NCI-H1417 (cell line): ENCODE measurements at places on chromosomes 11 and 22.

DNA sequence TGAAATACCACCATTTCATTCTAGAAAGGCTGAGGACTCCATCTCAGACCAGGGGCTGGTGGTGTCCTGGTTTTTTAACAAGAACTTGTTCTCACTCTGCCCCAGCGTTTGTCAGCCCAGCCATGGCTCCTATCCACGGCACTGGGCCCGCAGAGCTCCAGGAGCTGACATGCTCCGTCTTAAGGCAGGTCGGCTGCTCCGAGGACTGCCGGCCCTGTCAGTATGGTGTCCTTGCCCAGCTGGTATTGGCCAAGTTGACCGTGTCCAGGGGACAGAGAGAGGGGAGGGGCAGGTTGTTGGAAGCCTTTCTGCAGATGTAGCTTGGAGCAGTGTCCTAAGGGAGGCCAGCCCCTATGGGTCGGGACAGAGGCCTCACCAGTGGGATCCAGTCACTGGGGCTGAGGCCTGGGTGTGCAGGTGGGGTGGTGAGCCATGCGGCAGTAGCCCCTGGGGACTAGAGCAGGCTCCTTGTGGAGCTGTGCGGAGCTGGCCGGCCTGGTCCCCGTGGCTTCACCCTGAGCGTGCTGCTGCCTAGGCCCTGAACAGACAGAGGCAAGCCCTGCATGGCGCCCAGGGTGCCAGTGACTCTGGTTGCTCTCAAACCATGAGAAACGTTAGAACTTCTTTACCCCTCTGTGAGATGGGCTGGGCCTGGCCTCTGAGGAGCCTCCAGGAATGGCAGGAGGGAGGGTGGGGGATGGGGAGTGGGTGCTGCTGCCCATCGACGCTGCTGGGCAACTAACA, 39.9 kb upstream of the KCNQ1OT1 start:
- no peak for DNase-seq

- no peak for DNase-seq
Measured at GRCh38 chr11:1040428-1041148, 4.1 kb upstream of the MUC6 start.

DNA sequence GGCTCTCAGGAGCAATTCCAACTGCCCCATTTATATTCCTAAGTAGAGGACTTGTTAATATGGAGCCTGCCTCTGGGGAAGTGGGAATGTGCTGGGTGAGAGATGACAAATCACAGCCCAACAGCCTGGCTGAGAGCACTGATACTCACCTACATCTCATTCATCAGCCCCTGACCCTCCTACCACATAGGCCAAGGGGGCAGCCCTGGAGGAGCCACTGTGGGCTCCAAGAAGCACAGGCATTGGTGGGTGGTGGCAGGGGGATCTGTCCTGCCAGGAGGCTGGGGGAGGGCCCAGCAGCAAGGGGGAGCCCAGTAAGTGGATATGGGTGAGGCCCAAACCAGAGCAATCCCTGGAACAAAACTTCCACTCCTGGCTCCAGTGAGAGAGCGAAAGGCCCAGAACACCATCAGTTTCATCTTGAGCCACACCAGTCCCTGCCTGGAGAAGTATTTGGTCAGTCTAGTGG, 79.7 kb downstream of the BUD13 start:
- no peak for DNase-seq

GRCh38 chr11:66691311-66691980, 13.8 kb upstream of the RBM4B start:
- DNase-seq, result no peak

GRCh38 chr11:1197431-1197885, 25.4 kb upstream of the MUC5B start:
- DNase-seq, result no peak

GRCh38 chr22:40289991-40290459, 56.3 kb upstream of the ADSL start:
- DNase-seq, result no peak

DNA sequence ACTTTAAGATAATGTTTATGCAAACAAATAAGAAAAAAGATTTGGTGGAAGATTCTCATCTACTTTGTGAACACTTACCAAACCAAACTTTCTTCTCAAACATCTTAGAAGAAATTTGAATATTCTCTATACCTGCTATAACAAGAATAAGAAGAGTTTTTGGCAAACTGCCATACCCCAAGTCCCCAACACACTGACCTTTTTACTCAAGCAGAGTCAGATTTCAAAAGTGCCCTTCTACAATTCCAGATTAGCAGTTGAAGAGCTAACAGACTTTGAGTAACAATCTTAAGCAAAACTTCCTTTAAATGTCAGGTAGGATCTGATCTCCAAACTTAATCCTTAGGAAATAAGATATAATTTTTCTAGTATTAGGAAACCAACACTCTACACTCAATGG, 33.9 kb downstream of the TSG101 start:
- DNase-seq, result no peak
